ENCODE measurements at places on chromosomes 1 and 21.
A peak's percentile ranks its signal among the peaks of the same experiment; 100 is the strongest.

DNA sequence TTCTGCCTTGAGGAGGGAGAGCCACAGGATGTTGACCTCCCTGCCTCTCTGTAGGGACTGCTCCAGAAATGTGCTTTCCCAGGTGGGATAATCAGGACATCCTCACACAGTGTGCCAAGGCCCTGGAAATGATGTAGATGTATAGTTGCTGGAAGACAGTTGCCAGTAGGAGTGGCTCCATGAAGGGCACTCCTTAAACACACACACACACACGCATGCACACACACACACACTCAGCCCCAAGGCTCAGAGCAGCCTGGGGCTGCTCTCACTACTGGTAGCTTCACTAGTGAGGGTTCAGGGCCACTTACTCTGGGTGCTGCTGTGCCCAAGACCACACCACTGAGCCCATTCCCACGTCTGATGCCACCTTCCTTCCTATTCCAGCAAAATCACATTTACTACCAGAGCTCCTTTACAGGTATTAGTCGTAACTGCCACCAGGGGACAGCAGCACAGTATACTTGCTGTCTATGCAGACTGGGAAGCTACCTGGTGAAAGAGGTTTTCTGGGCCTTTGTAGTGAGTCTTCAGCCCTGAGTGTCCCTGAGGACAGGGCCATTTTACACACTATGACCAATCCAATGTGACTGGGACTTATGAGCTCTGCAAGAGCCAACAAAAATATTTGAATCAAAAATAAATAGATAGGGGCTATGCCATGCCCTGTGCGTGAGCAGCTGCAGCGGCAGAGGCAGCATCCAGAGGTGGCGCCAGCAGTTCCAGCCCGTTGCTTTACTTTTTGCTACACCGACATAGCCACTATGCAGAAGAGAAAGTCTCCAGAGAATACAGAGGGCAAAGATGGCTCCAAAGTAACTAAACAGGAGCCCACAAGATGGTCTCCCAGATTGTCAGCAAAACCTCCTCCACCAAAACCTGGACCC is 15.0 kb downstream of the CRNN start:
- DNase-seq = peak; percentile 39

DNA sequence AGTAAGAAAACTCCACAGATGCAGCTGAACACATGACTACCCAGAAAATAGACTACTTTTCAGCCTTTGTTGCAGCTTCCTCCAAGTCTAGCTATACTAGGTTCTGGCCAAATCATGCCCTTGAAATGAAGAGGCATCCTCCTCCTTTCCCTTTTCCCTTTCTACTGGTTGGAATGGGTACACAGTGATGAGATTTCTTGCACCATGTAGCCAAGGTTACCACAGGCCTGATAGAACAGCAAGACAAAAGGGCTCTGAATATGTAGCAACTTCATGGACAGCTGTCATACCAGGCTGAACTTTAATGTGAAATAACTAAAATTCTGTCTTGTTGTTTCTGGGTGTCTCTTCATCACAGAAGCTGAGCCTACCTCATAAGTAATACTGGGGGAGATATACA is 146.5 kb downstream of the PDE4B start:
- no peak for DNase-seq

DNA sequence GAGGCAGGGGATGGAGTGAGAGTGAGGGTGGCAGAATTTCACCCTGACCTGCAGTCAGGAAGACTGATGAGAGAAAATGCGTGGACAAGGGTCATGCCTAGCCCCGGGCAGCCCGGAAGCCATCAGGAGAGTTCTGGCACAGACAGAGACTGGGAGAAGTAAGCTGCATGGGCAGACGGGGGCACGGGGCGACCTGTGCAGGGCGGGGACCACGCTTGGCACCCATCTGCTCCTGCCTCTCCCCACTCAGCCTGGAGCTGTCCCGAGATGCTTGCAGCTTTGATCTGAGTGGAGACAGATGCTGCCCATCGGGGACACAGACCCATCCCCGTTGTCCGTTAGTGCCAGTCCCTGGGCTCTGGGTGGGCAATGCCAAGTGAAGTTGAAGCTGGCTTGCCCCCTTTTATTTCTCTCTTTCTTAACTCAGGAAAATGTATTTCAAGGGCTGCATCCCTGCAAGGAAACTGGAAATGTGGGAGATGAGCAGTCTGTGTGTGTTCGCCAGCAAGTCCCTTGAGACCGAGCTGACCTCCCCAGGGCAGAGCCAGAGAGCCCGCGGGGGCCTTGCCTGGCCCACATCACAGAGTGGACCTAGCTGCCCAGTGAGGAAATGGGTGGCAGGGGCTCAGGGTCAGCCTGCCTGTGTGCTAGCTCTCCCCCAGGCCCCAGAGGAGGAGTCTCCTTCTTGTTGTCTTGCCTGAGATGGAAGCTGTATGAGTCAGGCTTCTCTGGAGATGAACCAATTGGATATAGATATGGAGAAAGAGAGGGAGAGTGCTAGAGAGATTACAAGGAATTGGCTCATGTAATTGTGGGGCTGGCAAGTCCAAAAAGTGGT is 121.3 kb upstream of the C1orf174 start:
- no peak for DNase-seq

- DNase-seq = no peak
Observed at GRCh38 chr1:117678246-117678977, 72.6 kb downstream of the TENT5C start.

DNA sequence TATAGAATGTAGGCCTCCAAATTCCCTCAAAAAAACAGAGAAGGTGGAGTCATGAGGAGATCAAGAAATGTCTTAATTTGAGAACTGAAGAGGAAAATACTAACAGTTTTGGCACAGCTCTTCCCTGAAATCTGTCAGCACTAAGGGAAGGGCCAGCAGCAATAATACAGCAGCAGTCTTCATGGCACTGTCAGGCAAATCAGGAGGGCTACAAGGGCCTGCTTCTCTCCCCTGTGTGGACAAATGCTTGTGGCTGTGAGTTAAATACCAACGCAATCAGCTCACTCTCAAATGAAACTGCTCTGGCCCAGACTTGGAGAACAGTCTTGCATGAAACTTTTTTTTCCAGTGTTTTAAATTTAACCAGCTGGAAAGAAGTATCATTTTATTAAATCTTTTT is 20.5 kb upstream of the CNN3 start:
- no peak for DNase-seq

DNA sequence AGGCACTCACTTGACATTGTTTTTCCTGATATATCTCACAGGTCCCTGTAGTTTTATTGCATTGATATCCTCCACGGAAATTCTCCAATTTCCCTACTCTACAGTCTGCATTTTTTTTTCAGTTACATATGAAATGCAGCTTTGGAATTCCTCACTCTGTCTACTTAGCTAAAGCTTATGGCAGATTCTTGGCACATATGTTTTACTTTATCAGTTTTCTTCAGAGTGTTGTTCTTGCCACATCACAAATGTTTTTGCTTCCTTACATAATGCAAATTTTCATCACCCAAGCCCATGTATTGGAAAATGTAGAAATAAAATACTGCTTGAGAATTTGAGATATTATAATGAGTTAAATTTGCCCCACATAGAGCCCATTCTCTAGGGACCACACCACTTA is 1895.1 kb downstream of the MRPL39 start:
- DNase-seq = no peak

DNA sequence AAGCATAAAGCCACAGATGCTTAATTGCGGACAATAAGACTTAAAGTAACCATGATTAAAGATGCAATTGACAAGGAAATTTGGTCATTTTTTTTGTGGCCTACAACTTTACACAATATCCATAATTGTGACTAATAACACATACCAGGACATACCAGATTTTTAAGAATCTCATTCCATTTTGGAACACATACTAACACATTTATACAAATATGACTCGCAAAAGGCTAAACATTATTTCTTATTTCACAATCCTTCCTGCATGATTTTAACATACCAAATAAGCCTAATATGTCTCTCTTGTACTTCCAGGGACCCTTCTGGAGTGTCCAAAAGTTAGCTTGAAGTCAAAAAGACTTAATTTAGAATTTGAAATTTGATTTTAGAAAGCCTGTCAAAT is 48.8 kb downstream of the DR1 start:
- no peak for DNase-seq

GRCh38 chr1:186009039-186009737 is 275.0 kb downstream of the HMCN1 start:
- no peak for DNase-seq

GRCh38 chr21:31720330-31720729 is 11.6 kb downstream of the SCAF4 start:
- DNase-seq = no peak

DNA sequence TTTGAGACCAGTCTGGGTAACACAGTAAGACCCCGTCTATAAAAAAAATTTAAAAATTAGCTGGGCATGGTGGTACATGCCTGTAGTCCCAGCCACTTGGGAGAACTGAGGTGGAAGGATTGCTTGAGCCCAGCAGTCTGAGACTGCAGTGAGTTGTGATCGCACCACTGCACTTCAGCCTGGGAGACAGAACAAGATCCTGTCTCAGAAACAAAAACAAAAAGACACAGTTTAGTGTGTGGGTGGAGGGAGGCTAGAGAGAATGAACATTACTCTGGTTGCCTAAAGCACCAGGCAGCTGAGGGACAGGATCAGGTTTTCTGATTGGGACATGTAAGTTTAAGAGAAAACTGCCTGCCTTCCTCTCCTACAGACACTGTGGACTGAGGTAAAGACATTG is 42.3 kb downstream of the VAMP4 start:
- DNase-seq = no peak

GRCh38 chr1:200753650-200754198 is 15.0 kb downstream of the CAMSAP2 start:
- no peak for DNase-seq

DNA sequence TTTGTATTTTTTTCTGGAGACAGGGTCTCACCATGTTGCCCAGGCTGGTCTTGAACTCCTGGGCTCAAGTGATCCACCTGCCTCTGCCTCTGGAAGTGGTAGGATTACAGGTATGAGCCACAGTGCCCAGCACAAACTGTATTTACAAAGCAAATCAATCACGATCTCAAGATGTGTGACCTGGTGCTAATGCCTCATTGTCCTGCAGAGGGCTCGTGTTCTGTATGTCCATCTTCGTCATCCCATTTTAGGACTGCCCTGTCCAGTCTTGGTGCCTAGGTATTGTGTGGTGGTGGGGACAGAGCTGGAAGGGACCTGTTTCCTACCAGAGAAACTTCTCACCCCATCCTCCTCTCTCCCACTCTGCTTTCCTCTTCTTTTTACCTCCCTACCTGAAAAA is 20.2 kb downstream of the PROK1 start:
- DNase-seq = no peak

DNA sequence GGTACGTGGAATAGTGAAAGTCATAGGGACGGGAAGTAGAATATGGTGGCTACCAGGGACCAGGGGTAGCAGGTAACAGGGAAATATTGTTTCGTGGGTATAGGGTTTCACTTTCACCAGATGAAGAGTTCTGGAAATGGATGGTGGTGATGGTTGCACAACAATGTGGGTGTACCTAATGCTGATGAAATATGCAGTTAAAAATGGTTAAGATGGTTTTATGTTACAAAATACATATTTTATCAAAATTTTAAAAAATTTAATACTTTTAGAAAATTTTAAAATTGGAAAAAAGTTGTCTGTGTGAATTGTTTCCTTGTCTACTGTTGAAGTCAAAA is 55.5 kb upstream of the TLR5 start:
- no peak for DNase-seq

- DNase-seq = no peak
Observed at GRCh38 chr1:215459136-215459535, 108.0 kb upstream of the KCTD3 start.

GRCh38 chr1:65059930-65060538 is 88.0 kb upstream of the AK4 start:
- peak; percentile 37 for DNase-seq

DNA sequence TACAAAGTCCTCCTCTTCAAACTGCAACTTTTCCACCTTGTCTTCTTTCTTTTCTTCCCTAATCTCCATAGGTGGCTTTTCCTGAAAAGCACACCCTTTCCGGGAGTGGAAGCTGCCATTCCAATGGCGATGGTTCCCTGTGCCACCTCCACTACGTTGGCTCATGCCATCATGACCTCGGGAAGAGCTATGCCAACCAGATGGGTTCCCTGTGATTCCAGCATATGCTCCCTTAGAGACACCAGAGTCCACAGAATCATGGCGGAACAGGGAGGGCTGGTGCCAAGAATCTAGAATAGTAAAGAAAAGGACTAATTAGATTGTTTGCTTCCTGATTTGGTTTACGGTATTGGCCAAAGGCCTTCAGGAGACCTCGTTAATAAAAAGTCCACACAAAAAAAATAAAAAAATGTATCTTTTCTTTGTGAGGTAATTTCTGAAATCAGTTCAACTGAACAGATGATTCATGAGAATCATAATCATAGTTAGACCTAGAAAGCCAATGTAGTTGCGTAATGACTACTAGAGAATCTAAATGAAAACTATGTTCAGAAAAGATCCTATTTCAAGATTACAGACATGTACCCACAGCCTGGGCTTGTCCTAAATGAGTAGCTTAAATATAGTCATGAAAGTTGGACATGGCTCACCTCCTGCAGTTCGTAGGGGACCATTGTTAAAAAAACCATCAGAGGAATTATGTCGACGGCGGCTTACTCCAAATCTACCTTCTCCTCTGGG is 30.9 kb upstream of the CCDC17 start:
- DNase-seq = no peak

DNA sequence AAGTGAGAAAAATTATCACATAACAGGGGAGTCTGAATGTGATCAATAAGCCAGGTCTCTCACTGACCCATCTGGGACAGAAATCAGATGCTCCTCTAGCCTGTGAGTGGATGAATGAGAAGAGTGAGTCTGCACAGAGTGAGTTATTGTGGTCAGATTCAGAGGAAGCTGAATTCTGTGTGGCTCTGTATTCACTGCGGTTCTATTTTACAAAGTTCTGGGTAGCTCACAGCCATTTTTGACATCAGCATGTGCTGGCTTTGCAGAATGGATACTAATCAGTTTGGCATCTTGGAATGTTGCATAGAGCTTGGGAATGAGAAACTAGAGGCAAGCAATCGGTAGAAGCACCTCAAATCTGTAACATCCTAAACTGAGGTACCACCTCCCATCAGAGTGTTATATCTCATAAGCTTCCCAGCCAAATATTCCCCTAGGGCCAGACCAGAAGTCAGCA is 3.8 kb downstream of the COLGALT2 start:
- no peak for DNase-seq

Measured in RPMI8226 (cell line).